Stimulated activated CD8-positive, alpha-beta memory T cell treated with anti-CD3 and anti-CD28 coated beads, Interleukin-7, amount 100 ng/mL, for 1 hour (primary cell): ENCODE measurements at places on chromosomes 12 and 14.

DNA sequence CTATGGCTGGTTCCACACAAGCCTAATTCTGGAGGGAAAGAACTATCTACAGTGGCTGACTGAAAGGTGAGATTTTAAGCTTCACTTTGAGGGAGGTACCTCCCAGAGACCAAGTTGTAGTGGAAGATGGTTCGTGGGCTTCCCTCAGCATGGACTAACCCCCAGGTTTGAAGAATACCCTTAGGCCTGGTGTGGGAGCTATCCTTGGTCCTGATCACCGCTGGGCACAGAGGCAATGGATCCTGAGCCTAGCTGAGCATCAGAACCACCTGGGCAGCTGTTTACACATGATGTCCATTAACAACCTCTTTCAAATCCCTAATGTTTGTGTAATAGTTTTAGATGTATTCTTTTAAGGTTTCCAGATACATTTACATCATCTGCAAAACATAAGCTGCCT lies 10.3 kb downstream of the DAO start:
- DNase-seq: no peak

- DNase-seq: no peak
Observed at GRCh38 chr12:75634244-75635222, 123.1 kb upstream of the KRR1 start.

DNA sequence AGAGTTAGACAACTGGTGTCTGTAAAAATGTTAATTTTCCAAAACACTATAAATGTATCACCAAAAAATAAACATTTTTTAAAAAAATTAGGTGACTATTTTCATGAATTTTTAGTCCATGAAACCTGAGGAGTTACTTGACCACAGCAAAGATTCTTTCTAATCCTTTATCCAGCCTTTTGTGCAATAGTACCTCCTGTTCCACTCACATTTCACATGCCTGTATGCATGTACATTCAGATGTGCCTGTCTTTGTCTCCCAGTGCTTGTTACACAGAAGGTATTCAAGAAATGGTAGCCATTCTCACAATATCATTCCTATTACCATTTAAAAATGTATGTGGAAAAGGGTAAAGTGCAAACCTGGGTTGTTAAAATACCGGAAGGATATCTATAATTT lies 857.0 kb downstream of the DIO2 start:
- no peak for DNase-seq

- DNase-seq: no peak
Observed at GRCh38 chr14:104889375-104889757, 24.3 kb downstream of the CEP170B start.

GRCh38 chr14:58367296-58367695 lies 28.4 kb upstream of the TOMM20L start:
- no peak for DNase-seq

DNA sequence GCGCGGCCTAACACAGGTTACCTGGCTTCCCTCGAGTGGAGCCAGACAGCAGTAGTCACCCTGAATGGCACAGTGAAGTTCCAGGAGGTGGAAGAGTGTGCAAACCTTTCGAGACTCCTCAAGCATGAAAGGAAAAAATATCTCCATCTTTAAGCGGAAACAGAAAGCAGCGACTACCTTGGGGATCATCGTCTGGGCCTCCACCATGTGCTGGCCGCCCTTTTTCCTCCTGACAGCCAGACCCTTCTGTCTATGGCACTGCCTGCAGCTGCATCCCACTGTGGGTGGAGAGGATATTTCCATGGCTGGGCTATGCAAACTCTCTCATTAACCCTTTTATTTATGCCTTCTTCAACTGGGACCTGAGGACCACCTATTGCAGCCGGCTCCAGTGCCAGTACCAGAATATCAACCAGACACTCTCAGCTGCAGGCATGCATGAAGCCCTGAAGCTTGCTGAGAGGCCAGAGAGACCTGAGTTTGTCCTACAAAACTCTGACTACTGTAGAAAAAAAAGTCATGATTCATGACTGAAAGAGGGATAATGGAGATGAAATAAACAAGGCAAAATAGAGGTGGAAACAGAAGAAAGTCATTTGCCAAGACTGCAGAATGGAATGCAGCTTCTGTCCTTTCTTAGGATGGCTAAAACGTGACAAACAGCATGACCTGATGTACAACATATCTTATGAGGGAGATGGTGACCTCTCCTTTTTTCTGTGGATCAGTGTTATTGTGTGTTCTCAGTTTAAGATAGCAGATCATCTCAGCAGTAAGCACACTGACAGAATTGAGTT lies 2.4 kb upstream of the HEBP1 start:
- no peak for DNase-seq

DNA sequence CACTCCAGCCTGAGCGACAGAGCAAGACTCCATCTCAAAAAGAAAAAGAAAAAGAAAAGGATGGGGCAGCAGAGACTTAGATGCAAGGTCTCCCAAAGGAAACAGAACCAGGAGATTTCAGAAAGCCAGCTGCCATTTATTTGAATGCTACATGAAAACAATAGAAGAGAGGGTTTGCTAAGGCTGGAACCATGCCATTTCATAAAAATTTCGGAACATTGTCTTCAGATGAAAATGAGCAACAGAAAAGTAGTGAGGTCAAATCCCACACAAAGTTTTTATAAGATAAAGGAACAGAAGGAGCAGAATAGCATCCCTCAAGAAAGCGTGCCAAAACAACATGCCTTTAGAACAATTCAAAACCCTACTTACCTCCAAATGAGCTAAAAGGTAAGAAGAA lies 175.3 kb downstream of the ETV6 start:
- DNase-seq: no peak

- DNase-seq: no peak
Observed at GRCh38 chr12:120847392-120847791, 56.8 kb downstream of the SPPL3 start.

GRCh38 chr12:1936406-1937320 lies 18.2 kb upstream of the CACNA2D4 start:
- no peak for DNase-seq

GRCh38 chr12:47721431-47721973 lies 3.8 kb downstream of the ENDOU start:
- DNase-seq: no peak

DNA sequence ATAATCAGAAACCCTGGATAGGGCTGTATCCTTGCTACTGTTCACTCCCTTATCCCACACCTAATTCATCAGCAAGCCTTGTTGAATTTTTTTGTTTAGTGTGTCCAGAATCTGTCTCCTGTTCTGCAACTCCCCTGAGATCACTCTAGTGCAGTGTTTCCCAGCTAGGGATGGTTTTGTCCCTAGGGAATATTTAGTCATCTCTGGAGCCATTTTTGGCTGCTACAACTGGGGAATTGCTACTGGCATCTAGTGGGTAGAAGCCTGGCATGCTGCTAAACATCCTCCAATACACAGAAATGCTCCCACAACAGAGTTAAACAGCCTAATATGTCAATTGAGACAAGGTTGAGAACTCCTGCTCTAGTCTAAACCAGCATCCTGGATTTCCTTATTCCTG lies 248.0 kb downstream of the NPAS3 start:
- DNase-seq: no peak

- no peak for DNase-seq
Observed at GRCh38 chr12:124611559-124612409, 44.4 kb upstream of the NCOR2 start.

GRCh38 chr12:3042826-3043225 lies 34.4 kb upstream of the TSPAN9 start:
- DNase-seq: no peak

GRCh38 chr12:19575337-19576243 lies 136.3 kb downstream of the AEBP2 start:
- no peak for DNase-seq

GRCh38 chr12:64531665-64532334 lies 78.5 kb upstream of the RASSF3 start:
- DNase-seq: no peak

DNA sequence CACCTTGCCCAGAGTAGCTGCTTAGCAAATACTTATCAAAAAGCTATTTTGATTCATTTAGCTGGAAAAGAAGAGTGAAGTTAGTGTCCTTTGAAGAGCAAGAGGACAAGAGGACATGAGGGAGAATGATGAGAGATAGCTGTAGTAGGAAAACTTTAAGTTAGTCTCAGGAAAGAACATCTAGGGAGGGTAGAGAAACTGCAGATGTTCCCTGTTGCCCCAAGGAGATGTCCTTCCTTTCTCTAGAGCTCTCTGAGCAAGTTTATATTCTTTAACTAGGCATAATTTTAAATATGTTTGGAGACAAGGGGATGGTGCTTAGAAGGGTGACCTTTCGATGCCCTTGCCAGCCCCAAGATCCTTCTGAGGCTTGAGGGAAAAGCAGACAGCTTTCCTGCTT lies 529.1 kb upstream of the TBX3 start:
- no peak for DNase-seq

DNA sequence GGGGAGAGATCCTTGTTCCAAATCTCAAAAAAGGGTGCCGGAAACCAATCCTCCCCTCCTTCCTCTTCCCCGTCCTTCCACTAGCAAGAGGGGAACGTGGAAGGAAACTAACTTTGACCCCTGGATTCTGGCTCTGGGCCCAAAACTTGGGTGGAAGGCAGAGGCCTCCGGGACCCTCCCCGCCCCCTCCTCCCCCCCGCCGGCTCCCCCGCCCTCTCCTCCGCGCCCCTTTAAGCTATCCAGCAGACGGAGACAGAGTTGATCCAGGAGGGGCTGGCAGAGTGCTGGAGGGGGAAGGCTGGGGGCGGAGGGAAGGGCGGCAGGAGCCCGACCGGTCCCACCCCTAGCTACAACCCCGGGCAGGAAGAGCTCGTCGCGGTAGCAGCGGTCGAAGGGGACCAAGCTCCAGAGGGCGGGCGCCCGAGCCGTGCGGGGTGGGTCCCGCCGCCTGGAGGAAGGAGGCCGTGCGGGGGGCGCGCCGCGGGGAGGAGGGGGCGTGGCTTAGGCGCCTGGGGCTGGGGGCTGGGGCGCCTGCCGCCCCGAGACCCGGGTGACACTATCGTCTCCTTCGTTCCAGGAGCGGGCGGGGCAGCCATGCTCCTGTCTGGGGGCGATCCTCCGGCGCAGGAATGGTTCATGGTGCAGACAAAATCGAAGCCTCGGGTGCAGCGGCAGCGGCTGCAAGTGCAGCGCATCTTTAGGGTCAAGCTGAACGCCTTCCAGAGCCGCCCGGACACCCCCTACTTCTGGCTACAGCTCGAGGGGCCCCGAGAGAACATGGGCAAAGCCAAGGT lies at the start of gene NYNRIN:
NYNRIN (plus strand) TSS at position 351 of the 794 bp plus-strand sequence; CDS start at position 595, 244 bp downstream.
- DNase-seq: no peak

DNA sequence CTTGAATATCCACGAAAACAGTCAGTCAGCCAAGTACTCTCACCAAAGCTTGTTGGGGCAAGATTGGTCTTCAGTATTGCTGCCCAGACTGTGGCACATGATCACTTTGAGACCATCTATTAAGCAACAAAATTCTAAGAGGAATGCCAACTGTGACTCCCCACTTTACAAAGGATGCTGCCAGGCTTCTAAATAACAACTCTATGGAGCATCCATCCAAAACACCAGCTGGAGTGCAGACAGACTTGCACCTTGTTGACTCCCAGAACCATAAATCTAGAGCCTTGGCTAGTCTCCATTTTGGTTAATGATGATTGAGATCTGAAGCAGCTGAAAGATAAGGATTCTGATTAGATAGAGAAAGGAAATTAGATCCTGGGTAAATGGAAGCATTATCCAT lies 132.8 kb downstream of the DIO2 start:
- DNase-seq: no peak

DNA sequence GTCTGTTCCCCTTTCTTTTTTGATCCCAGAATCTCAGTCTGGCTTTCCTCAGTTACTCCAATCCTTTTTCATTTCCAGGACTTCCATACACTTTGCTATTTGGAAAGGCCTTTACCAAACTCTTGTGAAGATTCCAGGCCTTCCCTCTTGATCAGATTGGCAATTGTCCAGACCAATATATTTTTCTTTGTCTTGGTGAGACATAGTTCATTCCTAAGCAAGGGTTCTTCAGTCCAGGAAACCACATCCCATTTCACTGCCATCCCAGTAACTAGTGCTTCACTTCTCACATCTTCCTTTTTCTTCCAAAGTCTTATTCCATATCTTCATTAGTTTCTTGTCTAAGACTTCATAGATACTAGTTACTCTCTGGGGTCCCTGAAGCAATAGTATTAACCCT lies 2.1 kb upstream of the PTPRQ start:
- no peak for DNase-seq

- DNase-seq: no peak
Observed at GRCh38 chr12:129693731-129694130, 210.1 kb downstream of the TMEM132D start.

DNA sequence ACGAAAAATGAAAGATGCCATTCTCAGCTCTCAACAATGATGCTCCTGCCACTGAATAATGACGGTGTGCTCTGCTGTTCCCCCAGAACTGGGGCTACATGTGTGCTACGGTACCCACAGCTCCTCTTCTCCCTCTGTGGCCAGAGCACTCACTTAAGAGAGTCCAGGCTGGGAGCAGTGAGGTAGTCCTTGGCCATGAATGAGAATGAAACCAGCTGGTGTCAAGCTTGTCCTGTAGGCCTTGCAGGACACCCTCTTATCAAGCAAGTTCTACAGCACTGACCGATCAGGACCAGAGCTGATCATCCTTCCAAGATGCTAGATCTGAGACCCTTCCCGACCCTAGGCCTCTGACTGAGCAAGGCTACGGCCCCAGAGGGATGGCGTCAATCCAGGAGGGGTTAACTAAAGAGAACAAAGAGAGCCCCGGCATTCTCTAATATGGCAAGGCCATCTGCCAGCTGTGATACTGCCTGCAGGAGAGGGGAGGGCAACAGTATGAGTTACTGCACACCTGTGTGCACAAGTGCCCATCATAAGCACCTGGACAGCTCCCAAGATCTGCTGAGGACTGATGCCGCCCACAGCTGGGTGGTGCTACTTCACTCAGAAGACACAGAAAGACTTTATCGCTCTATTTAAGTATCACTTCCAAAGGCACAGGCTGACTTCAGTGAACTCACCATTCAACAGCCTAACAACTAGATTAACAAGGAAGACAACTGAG lies 30.5 kb downstream of the APPL2 start:
- no peak for DNase-seq

DNA sequence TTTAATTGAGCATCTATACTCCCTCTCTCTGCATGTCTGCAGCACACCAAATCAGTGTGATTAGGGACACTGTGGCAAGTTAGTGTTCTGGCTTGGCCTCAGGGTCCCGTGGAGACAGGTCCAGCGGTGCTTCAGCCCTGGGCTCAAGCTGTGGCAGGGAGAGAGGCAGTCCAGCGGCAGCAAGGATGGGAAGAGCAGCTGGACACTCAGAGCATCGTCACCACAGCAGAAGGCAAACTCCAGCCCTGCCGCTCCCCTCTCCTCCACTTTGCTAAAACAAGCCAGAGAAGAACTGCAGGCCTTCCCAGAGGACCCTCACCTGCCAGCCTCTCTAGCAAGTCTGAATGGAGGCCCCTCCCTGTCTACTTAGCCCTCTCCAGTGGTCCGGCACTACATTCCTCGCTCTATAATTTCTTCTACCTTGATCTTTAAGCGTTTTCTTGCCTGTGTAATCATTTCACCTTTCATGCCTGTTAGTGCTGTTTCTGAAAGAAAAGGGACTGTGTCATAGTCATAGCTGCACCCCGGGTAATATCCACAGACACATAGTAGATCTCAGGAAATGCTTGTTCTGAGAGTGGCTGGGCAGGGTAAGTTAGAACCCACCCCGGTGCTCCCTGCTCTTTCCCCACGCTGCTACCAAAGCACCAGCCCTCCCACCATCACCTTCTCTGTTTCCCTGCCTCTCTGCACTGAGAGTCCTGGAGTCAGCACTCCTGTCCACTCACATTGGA lies 22.1 kb downstream of the ZFP36L1 start:
- DNase-seq: no peak
